ENCODE measurements at places on chromosomes 2 and 18.

- no peak for DNase-seq
Measured at GRCh38 chr2:139773720-139774277, 993.6 kb upstream of the NXPH2 start.

- DNase-seq = no peak
Measured at GRCh38 chr2:159045545-159046454, 77.4 kb downstream of the TANC1 start.

DNA sequence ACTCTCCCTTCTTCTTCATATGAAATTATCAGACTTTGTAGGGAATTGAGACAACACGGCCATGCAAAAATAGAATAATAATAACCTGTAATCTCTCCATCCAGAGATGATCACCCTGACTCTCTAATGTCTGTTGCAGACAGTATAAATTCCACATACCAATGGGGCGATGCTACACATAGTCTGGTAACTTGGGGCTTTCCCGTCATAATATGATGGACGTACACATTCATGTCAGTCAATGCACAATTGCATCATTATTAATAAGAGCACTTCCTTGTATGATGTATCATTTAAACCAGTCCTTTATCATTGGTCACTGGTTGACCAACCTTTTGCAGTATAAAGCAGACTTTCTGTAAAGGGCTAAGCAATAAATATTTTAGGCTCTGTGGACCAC is 39.5 kb upstream of the SCLY start:
- no peak for DNase-seq

DNA sequence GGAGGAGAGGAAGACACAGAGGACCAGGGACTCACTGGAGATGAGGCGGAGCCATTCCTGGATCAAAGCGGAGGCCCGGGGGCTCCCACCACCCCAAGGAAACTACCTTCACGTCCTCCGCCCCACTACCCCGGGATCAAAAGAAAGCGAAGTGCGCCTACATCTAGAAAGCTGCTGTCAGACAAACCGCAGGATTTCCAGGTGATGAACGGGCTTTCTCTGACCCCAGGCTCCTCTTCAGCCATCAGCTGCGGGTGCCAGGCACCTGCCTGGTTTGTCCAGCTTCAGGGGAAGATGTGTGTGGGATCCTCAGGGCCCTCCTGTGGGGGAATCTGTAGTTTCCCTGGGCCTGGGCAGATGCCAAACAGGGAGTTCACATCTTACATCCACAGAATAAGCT is 60.4 kb downstream of the DYSF start:
- no peak for DNase-seq
